ENCODE measurements at places on chromosomes 5 and 9.

GRCh38 chr5:125034331-125034730, 287.9 kb upstream of the ZNF608 start:
- DNase-seq = no peak

GRCh38 chr5:116442095-116442534, 132.5 kb downstream of the SEMA6A start:
- DNase-seq = no peak

DNA sequence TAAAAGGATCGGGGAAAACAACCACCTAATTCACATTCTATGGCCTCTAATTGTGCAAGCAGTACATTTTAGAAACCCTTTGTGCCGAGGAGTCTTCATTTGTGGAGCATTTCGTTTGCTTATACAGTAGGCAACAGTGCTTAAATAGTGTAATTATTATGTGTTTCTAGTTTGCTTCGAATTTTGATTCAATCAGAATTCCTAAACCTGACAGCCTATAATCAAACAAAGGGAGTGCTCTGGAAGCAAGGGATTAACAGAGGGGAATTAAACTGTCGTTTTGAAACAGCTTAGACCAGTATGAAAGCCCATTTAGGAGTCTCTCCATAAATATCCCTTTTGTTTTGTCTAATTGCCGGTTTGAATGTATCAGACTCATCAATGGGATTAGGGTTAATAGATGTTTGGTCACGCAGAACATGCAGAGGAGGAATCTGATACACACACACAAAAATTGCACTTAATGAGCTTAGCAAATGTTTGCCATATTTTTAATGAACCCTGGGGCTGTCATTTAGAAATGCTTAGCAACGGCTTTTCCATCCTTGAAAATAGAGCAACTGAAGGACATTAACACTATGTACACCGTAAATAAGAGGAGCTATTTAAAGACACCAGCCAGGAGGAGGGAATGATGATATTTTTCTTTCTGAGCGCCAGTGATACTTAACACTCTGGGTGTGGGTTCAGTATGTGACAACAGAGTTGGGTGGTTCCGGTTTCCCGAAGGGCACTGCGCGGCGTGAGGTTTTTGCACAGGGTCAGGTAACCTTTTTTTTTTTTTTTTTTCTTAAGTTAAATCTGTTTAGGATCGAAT, 404.7 kb downstream of the TLE4 start:
- no peak for DNase-seq

DNA sequence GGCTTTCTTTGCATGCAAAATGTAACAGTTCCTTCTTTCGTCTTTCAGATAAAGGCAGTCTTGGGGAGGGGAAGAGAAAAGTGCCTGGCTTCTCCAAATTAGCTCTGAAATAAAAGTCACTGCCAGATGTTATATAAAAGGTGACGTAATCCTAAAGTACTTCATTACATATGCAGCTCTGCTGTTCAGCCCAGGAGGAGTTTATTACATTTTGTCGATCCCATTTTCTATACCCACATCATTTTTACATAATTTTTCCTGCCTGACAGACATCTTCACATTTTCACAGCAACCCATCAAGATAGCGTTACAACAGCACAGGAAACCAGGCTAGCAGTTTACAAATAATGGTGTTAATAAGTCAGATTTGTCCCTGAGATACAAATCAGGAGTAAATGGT, 86.7 kb upstream of the SLC30A5 start:
- no peak for DNase-seq

DNA sequence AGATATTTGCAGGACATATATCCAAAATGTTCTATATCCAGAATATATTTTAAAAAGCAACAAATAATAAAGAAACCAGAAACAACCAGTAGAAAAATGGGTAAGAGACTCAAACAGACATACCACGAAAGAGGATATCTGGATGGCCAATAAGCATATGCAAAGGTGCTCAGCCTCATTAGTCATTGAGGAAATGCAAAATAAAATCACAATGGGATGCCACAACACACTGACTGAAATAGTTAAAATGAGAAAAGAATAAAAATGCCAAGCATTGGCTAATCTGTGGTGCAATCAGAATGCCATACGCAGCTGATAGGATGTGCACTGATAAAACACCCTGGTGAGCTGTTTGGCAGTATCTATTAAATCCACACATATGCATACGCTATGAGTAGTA, 265.8 kb upstream of the ANKH start:
- DNase-seq = no peak

DNA sequence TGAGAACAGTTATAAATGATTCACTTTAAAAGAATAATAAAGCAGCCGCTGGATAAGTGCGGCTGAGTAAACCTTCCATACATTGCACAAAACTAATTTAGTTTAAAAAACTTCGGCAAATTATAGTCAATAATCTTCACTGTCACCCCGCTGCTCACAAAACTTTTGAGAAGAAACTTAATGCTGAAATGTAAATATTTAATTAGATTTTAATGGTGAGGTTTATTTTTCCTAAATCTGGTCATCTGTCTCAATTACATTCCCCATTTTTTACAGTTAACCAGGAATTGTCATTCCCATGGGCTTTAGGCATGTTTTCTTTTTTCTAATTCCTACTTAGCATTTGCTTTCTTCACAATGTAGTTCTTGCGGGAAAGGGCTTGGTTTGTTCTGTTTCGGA, 169.8 kb downstream of the CAAP1 start:
- DNase-seq = no peak

DNA sequence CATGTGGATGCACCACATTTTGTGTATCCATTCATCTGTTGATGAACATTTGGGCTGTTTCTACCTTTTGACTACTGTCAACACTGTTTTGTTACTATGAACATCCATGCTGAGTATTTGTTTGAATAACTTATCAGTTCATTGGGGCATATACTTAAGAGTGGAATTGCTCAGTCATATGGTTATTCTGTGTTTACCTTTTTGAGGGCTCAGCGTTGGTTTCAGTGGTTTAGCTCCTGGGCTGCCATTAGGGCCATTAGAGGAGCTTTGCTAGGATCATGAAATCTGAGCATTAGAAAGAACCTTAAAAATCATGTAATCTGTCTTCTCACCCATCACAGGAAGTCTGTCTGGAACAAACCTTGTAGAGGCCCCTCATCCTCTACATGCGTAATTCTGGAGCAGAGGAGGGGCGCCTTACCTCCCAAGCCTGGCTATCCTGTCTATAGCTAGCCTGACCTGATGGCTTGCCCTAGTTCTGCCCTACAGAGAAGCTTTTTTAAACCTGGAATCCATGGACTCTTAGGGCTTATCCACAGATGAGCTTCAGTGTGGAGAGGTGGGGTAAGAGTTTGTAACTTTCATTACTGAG, 92.9 kb downstream of the PDZD2 start:
- DNase-seq = no peak

DNA sequence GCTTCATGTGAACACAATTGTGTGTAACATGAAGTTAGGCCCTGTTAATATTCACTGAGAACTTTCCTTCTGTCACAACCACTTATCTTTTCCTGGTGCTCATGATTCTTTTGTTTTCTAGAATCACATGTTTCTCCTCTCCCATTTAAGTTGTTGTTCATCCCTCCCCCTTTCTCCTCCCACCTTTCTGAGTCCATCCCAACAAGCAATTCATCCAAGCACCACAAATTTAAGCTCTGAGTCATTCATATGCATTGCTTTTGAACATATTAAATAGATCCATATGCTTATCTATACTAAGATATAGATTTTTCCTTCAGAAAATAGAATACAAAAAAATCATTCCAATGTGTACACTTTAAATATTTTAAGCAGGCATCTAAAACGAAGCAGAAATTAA, 75.2 kb upstream of the NFIB start:
- no peak for DNase-seq

DNA sequence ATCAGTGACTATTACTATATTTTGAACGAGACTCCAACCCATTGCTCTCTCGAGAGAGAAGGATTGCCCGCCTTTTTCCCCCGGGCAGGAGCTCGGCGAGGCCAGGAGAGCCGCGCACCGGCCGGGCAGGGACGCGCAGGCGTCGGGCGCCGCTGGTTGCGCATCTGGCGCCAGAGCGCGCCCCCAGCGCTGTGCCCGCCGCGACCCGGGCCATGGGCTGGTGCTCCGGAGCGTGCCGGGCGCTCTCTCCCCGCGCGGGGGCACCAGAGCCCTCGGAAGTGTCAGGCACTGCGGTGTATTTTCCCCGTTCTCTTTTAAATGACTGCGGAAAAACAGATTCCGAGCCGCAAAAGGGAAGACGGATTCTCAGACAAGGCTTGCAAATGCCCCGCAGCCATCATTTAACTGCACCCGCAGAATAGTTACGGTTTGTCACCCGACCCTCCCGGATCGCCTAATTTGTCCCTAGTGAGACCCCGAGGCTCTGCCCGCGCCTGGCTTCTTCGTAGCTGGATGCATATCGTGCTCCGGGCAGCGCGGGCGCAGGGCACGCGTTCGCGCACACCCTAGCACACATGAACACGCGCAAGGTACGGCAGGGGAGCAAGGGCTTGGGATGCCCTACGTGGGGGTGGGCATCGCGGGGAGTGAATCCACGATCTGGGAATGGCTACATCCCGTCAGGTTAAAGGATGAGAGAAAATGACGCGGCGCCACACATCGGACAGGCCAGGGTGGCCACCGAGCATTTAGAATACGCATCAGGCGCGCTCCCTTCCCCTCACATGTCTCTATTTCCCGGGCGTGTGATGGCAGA, 1.1 kb upstream of the NTRK2 start:
- no peak for DNase-seq

- no peak for DNase-seq
Measured at GRCh38 chr5:62720031-62720441, 141.4 kb downstream of the LRRC70 start.

DNA sequence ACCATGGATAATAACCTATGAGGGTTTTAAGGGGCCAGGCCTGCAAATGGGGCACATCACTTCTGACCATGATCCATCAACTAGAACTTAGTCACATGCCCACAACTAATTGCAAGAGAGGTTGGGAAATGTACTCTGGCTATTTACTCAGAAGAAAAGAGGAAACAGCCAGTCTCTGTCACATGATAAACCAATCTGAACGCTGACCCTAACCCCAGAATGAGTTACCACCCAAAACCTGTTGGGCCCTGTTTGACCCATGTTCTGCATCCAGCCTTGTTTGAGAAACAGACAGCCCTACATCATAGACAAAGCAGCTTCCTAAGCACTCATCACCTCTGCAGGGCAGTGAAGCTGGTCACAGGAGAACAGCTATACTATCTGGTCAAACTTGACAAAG, 5.8 kb downstream of the MACROH2A1 start:
- no peak for DNase-seq
